ENCODE measurements at places on chromosomes 7 and 10. TPM values are rescaled to one million over a fixed set of nuclear protein-coding genes. Genes with fewer than 3 reads are reported as not detected.
A peak's percentile ranks its signal among the peaks of the same experiment; 100 is the strongest.

GOLGA7B gene
- total RNA-seq = 0.27 TPM

FFAR4 gene
- not detected for total RNA-seq

TRIM74 gene
- 0.69 TPM for total RNA-seq

KCND2 gene
- total RNA-seq = 0.63 TPM

DKK1 gene
- 28.9 TPM for total RNA-seq

GALNT17 gene
- 48.4 TPM for total RNA-seq

UFSP1 gene
- 3.7 TPM for total RNA-seq

NRP1 gene
- total RNA-seq = 22.1 TPM

CDHR1 gene
- 1.3 TPM for total RNA-seq

LAMB1 gene
- total RNA-seq = 192 TPM

ALDH18A1 gene
- 88.6 TPM for total RNA-seq

BICC1 gene
- 0.40 TPM for total RNA-seq

ATG9B gene
- 1.2 TPM for total RNA-seq

CRPPA gene
- 2.9 TPM for total RNA-seq

PCLO gene
- 2.8 TPM for total RNA-seq

GRCh38 chr7:55591282-55591931 lies 19.1 kb upstream of the VOPP1 start:
- no peak for DNase-seq

DNA sequence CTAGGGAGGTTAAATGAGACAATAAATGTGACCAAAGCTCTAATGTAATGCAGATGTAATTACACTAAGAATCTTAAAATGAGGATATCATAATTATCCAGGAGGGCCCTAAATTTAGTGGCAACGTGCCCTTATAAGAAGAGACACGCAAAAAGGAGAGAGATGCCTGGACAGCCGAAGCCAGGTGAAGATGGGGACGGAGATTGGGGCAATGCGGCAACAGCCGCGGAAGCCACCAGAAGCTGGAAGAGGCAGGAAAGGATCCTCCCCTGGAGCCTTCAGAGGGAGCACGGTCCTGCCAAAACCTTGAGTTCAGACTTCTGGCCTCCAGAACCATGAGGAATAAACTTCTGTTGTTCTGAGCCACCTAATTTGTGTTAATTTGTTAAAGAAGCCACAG lies 25.3 kb upstream of the C10orf71 start:
- DNase-seq = peak; percentile 3

DNA sequence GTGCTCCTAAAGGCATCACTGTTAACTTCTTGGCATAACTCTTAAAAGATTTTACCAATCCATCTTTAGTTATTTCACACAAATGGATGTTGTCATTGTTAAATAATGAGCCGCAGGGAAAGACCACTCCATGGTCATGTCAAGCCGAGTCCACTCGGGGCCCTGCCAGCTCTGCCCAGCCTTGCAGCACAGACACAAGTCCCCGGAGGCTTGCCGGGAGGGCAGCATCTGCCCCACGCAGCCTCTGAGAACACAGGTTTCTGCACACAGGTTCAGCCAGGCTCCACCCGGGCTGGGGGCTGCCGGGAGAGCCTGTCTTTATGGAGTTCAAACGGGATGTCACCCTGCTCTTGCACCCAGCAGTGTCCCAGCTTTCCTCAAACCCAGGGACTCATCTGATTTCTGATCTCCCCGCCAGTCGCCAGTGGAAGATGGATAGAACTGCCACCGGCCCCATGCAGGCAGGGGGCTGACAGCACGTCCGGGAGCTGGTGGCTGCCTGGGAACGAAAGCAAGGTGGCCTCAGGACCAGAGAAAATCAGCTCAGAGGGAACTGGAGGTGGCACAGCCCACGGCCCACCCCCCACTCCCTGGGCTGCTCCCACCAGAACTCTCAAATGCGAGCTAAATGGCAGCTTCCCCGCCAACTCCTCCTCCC lies 156.2 kb downstream of the TCERG1L start:
- no peak for DNase-seq

DNA sequence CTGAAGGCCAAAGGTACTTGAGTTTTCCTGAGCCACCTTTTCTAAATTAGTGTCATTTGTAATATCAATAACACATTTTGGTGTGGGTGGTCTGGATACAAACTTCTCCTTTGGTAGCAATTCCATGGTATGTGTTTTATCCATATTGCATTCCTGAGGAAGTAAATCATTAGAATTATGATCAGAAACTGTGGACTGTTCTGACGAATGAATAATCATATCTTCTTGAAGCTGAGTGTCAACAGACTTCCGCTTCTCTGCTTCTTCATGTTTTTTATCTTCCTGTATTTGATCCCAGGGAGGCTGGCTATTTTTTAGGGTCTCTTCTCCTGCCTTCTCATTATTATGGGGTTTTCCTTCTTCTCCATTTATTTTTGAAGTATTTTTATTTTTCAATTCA lies 81.4 kb downstream of the NRBF2 start:
- DNase-seq = no peak

DNA sequence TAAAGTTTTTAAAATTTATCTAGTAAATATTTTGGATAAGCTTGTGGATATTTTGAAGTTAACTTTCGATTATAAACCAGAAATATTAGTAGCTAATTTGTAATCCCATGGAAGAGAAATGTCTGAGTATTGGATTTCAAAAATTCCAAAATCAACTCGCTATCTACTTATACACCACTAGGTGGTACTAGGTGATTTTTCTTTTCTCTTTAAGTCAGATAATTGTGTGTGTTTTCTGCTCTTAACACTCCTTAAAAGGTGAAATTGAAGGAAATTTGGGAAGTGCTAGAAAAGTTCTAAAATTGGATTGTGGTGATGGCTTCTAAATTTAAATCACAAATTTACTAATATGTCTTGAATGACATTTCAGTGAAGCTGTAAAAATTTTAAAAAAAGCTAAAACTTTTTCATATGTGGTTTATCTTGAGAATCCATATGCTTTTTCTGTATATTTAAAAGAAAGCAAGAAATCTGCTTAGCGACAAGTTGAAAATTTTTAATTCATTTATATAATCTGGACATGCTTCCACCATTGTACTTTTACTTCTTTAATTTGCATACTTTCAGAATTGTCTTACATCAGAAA lies 90.2 kb downstream of the IPMK start:
- no peak for DNase-seq

- no peak for DNase-seq
Measured at GRCh38 chr10:89613582-89613981, 31.5 kb downstream of the PANK1 start.

- no peak for DNase-seq
Measured at GRCh38 chr10:97278491-97278989, 13.9 kb downstream of the ARHGAP19 start.

DNA sequence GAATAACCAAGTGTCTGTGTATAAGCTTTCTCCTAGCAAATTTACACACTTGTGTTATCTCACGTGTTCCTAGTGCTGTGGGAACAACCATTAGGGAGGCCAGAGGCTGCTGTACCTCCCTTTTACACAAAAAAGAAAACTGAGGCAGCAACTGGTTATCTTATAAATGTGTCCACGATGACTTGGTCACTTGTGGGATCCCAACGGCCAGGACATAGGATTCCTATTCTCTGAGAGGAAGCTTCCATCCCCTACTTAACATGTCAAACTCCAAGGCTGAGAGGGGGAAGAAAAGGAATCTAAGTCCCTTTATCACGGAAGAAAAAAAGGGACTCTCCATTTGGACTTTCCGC lies 484 bp downstream of the ZNF438 start:
- no peak for DNase-seq

- no peak for DNase-seq
Measured at GRCh38 chr7:156816943-156817572, 75.9 kb downstream of the LMBR1 start.

DNA sequence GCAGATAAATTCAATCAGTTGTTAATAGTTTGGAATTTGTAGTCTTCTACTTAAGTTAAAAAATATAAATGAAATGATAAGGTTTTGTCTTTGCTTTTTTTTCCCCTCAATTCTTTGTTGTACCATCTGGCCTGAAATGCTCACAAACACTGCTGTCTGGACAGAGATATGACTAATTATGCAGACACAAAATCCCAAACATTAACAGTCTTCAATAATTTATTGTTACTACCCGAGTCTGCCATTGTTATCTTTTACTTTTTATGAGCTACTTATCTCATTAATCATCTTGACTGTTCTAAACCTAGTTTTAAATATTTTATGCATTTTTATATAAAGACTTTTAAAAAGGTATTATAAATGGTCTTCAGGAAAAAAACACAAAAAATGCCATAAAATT lies 64.7 kb upstream of the THSD7A start:
- no peak for DNase-seq

- no peak for DNase-seq
Measured at GRCh38 chr7:78176171-78176570, 377.6 kb downstream of the PHTF2 start.

- no peak for DNase-seq
Measured at GRCh38 chr10:36097696-36098095, 455.6 kb upstream of the FZD8 start.

DNA sequence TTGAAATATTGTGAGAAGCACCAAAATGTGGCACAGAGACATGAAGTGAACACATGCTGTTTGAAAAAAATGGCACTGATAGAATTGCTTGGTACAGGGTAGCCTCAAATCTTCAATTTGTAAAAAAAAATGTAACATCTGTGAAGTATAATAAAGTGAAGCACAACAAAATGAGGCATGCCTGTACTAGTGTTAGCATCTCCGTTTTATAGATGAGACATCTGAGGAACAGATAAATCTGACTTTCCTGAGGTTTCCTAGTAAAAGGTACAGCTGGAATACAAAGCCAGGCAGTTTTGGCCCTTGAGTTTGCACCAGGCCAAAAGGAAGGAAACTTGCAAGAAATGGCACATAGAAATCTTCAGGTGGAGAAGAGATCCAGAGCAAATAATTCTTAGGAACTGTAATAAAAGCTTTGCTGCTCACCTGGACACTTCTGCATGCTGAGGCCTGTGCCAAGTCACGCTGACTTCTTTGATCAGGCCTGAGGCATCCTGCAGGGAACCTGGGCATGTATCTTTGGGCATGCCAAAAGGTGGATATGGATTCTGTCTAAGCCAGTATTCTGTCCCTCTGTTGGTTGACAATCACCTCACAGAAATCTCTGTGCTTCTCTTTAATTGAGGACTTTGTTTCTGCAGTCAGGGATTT lies 251.5 kb upstream of the PLPP4 start:
- DNase-seq = no peak

DNA sequence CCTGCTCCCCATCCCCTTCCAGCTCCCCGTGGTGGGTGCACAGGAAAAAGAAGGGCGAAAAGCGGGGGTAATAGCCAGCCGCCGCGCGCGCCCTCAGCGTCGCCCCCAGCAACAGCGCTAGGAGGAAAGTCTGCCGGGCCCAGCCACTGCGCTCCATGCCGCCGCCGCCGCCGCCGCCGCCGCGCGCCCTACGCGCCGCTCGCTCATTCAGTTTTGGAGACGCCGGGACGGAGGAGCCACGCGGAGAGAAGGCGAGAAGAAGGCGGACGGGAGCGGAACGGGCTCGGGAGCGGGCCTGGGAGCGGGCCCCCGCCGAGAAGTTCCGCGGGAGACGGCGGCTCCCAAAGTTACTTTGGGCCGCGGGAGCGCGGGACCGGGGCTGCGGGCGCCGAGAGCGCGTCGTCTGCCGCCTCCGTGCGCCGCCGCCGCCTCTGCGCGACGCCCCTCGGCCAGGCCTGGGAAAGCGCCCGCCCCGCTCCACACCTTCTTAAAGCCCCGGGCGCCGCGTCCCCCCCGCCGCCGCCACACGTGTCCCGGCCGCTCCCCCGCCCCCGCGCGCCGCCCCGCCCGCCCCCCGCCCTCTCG lies at the start of gene RELN:
RELN (minus strand) TSS at position 459 of the 585 bp plus-strand sequence; CDS start at position 157, 302 bp downstream.
- DNase-seq = peak; percentile 84

- DNase-seq = no peak
Measured at GRCh38 chr10:12121673-12122072, 7.8 kb upstream of the SEC61A2 start.

DNA sequence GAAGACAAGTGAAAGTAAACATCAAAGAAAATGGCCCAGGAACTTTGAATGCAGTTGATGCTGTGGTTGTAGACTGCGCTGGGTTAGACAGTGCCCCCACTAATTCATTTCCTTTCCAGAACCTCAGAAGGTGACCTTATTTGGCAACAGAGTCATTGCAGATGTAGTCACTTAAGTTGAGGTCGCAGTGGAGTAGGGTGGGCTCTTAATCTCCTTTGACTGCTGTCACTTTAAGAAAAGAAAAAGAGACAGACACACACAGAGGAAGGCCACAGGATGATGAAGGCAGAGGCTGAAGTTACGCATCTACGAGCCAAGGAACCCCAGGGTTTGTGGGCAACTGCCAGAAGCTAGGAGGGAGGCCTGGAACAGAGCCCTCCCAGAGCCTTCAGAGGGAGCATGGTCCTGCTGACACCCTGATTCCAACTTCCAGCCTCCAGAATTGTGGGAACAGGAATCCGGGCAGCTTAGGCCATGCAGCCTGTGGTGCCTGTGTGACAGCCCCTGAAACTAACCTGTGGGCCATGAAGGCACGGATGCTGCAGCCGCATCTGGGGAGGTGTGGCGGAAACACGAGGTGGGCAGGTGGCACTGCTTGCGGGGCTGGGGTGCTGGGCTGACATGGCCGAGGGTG lies 107.6 kb downstream of the PRKAG2 start:
- no peak for DNase-seq

DNA sequence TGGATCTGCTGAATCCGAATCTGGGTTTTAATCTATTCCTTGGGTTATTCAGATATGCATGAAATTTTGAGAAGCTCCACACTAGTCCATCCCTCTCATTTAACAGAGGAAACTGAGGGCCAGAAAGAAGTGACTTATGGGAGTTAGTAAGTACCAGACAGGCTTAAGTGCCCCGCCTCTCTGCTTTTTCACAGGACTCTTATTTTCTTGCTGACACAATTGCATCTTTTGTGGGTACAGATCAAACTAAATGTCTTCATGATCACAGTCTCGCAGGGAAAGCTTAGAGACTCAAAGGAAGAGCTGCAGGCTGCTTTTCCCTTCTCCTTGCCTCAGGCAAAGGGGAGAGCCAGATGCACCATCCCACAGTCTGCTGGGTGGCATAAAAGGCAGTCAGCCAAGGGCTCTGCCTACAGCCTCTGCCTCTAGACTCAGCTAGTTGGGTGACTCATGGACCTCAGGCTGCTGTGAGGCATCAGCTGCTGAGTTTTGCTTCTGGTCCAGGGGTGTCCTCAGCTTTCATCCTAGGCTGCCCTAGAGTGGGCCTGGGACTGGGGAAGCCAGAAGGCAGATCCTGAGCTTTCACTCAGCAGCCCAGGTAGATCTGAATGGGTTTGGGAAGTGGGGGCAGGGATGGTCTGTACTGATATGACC lies 11.6 kb downstream of the GOLGA7B start:
- DNase-seq = peak; percentile 57
